ENCODE measurements at places on chromosomes 7 and 10. TPM values are rescaled to one million over a fixed set of nuclear protein-coding genes. Genes with fewer than 3 reads are reported as not detected.

Gene COPG2
- 9.1 TPM for total RNA-seq

Gene ZDHHC4
- total RNA-seq = 28.9 TPM

Gene SBDS
- 72.4 TPM for total RNA-seq

Gene PRPS1L1
- not detected for total RNA-seq

Gene HTR5A
- total RNA-seq = not detected

Gene CALHM3
- 4.1 TPM for total RNA-seq

Gene FBXO24
- total RNA-seq = 0.40 TPM

Gene GIMAP2
- not detected for total RNA-seq

Gene NUTM2E
- not detected for total RNA-seq

Gene VCL
- total RNA-seq = 382 TPM

Gene GPC2
- 2.3 TPM for total RNA-seq

DNA sequence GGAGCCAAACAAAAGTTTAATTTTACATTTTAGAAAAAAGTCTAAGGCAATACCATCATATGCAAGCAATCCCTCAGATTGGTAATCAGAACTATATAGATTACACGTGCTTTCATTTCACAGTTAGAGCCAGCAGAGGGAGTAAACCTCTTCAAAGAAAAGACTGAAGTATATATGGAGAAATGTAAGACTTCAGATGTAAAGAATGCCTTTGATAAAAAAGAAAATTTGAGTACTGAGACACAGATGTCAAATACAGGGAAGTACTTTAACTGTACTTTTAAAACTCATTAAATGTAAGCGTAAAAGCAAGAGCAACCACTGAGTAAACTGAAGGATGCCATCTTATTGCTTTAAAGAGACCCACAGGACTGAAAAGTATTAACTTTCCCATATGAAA lies 101.4 kb upstream of the FAM133B start:
- H3K36me3 ChIP-seq = no peaks in the 10 kb centered on the region
- no peaks in the 10 kb centered on the region for H3K27me3 ChIP-seq
- no peak overlapping the region for H3K4me3 ChIP-seq
- peak; percentile 81 for DNase-seq
- peaks cover 14% of the 10 kb centered on the region for H3K4me1 ChIP-seq

DNA sequence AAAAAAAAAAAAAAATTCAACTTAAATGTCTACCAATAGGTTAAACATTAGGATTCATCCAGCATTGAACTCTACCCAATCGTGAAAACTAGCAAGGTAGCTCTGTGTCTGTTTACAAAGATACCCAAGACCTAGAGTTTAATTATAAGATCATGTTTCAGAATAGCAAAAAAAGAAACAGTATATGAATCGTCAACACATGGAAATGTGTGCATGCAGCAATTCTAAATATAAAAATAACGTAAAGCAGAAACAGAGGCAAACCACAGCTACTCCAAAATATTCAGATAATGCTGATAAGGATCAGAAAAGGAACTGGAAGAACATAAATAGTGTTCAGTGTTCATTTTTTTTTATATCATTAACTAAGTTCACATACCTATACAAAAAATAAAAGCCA lies 68.7 kb downstream of the AFAP1L2 start:
- H3K4me3 ChIP-seq = no peak overlapping the region
- H3K27ac ChIP-seq = no peak overlapping the region
- DNase-seq = no peak

DNA sequence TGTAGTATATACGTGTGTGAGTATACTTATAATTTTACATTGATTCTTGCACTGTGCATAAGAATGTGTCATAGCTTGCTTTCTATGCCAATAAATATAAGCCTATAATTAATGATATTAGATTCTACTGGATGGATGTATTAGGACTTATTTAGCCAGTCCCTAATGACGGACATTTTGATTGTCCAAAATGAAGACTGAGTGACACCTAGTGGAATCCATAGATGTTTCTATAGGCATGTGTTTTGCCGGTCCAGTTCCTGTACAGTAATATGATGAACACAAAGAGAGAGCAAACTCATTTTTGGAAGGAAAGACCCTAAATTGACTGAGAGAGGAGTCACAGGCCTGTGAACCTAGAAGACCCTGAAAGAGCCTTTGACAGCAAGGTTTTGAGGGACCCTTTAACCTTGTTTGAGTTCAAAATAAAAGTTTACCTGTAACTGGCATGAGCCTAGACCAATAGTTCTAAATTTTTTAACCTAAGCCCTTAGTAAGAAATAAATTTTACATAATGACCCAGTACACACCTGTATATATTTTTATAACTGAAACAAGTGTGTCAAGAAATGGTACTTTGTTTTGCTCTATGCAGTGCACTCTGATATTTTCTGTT lies 42.4 kb upstream of the AGBL3 start:
- no peaks in the 10 kb centered on the region for H3K36me3 ChIP-seq
- H3K4me3 ChIP-seq = no peak overlapping the region
- no peaks in the 10 kb centered on the region for H3K27me3 ChIP-seq
- H3K27ac ChIP-seq = no peak overlapping the region

GRCh38 chr10:104056619-104057273 lies 28.9 kb downstream of the COL17A1 start:
- H3K4me3 ChIP-seq = no peak overlapping the region
- H3K27ac ChIP-seq = no peak overlapping the region
- peaks cover 15% of the 10 kb centered on the region for H3K4me1 ChIP-seq
- H3K27me3 ChIP-seq = no peaks in the 10 kb centered on the region
- DNase-seq = no peak

DNA sequence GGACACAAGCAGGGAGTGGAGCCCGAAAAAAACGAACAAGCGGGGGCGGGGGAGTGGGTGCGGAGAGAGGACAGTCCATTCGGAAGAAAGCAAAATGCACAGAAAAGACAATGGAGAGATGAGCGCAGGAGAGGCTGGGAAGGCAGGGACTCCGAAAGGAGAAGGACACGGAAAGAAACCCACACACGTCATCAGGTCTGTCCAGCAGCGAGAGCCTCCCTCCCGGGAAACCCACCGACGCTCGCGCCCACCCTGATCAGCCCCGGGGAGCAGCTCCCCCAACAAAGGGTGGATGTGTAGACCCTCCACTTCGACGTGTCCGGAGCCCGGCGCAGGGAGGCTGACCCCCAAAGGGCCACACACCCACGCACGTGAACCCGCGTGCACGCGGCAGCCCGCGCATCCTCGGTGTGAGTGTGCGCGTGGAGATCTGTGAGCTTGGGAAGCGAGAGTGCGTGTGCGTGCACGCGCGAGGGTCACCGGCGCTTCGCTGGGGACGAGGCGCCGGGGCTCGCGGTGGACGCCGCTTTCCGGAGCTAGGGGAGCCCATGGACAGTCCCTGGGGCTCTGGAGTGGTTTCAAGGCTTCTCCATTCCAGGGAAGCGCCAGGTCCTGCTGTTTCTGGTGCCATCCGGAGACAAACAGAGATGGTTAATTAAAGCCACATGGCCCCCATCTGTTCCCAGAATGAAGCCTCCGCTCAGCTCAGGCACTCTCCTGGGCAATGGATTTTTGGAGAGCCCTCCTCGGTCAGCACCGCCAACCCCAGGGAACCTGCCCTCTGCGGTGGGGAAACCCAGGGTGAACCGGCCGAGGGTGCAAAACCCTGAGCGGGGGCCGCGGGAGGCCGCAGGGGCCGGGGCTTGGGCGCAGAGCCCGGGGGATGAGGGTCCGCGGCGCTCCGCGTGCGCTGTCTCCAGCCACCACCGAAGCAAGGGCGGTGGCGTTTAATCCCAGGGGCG lies 916 bp downstream of the LAMB1 start:
- H3K27ac ChIP-seq = peak overlapping the region; percentile 71
- peak overlapping the region; percentile 87 for H3K4me3 ChIP-seq
- peaks cover 10% of the 10 kb centered on the region for H3K36me3 ChIP-seq
- DNase-seq = no peak
- H3K27me3 ChIP-seq = no peaks in the 10 kb centered on the region

- H3K4me3 ChIP-seq = no peak overlapping the region
- no peaks in the 10 kb centered on the region for H3K4me1 ChIP-seq
- peak; percentile 25 for DNase-seq
- no peak overlapping the region for H3K27ac ChIP-seq
- H3K27me3 ChIP-seq = no peaks in the 10 kb centered on the region
Observed at GRCh38 chr7:43465581-43466554, 117.0 kb upstream of the STK17A start.

DNA sequence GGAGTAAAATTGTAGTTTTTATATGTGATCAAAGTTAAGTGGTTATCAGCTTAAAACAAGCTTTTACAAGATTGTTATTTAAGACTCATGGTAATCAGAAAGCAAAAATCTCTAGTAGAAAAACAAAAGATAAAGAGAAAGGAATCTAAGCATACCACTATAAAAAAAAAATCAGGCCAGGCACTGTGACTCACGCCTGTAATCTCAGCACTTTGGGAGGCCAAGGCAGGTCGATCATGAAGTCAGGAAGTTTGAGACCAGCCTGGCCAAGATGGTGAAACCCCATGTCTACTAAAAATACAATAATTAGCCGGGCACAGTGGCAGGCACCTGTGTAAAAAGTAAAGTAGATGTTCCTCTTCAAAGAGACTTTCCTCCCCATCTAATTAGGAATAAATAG lies 265.9 kb upstream of the NRP1 start:
- H3K4me3 ChIP-seq = no peak overlapping the region
- DNase-seq = peak; percentile 36
- no peaks in the 10 kb centered on the region for H3K4me1 ChIP-seq
- no peaks in the 10 kb centered on the region for H3K36me3 ChIP-seq

GRCh38 chr7:74206589-74207120 lies 3.2 kb upstream of the LAT2 start:
- DNase-seq = peak; percentile 87
- peaks cover 13% of the 10 kb centered on the region for H3K4me1 ChIP-seq
- no peak overlapping the region for H3K27ac ChIP-seq

DNA sequence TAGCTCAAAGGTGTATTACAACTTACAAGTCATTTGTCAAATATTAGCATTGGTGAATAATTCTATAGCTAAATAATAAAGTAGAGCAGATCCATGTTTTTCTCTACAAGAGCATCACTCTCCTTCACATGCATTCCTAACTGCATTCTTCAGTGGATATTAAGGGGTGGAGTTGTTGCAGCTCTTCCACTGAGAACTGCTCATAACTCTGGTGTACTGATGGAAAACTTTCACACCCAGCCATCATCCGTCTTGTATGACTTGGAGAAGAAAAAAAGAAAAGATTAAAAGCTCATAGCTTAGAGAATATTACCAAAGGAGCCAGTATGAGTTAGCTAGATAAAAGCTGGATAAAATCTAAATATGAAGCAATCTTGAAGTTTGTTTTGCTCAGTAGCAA lies 10.2 kb upstream of the FAM13C start:
- no peaks in the 10 kb centered on the region for H3K36me3 ChIP-seq
- H3K4me3 ChIP-seq = no peak overlapping the region

DNA sequence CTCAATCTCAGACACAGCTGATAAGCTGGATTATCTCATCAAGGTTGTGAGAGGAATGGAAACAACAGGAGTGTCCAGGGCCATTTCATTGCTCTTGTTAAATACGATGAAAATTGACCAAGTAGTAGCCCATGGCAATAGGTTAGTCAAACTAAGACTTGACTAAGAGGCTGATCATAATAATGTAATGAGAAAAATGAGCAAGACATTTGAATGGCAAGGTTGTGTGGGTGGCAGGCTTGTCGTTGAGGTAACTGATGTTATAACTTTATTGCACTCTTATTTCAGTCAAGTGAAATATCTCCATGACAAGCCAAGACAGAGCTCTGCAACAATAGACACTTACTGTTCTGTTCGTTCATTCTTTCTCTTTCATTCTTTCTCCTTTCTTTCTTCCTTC lies 532.0 kb downstream of the GATA3 start:
- H3K27ac ChIP-seq = no peak overlapping the region
- H3K36me3 ChIP-seq = no peaks in the 10 kb centered on the region
- peaks cover 48% of the 10 kb centered on the region for H3K27me3 ChIP-seq

- no peaks in the 10 kb centered on the region for H3K27me3 ChIP-seq
- peak overlapping the region; percentile 34 for H3K27ac ChIP-seq
- peaks cover 20% of the 10 kb centered on the region for H3K4me1 ChIP-seq
- no peaks in the 10 kb centered on the region for H3K36me3 ChIP-seq
Observed at GRCh38 chr10:73095481-73096021, 1.1 kb downstream of the P4HA1 start.

- no peak overlapping the region for H3K4me3 ChIP-seq
- no peak overlapping the region for H3K27ac ChIP-seq
- no peak for DNase-seq
- no peaks in the 10 kb centered on the region for H3K36me3 ChIP-seq
- H3K4me1 ChIP-seq = peaks cover 7% of the 10 kb centered on the region
- no peaks in the 10 kb centered on the region for H3K27me3 ChIP-seq
Observed at GRCh38 chr10:18230794-18231193, 90.6 kb downstream of the CACNB2 start.

DNA sequence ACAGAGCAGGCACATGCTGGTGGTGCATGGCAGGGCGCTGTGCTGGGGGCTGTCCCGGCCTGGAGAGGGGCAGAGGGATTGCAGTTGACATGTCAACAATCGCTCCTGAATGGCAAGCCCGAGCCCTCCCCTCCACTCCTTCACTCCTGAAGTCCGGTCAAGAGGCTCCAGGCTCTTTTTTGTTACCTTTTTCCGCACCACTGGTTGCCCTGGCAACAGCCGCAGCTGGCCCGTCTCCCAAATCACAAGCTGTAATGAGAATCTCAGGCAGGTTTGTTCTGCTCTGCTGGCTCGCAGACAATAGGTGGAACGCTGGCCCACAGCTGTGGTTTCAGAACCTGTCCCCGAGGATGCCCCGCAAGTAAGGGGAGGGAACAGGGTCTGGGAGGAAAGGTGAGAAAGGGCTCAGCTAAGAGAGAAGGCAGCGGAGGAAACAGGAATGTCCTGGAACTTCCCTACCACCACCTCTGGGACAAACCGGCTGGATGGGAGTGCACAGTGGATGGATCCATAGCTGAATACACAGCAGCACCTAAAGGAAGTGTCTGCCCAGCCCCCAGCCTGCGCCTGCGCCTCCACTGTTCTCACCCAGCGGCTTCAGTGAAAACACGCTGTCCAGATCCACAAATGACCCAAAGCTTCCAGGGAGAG lies 58.9 kb downstream of the CALML3 start:
- no peaks in the 10 kb centered on the region for H3K27me3 ChIP-seq
- peak; percentile 84 for DNase-seq
- peaks cover 36% of the 10 kb centered on the region for H3K4me1 ChIP-seq
- no peaks in the 10 kb centered on the region for H3K36me3 ChIP-seq
- H3K4me3 ChIP-seq = no peak overlapping the region
- peak overlapping the region; percentile 100 for H3K27ac ChIP-seq

- DNase-seq = peak; percentile 62
- H3K4me1 ChIP-seq = peaks cover 46% of the 10 kb centered on the region
- no peaks in the 10 kb centered on the region for H3K27me3 ChIP-seq
- no peaks in the 10 kb centered on the region for H3K36me3 ChIP-seq
- H3K4me3 ChIP-seq = no peak overlapping the region
Observed at GRCh38 chr10:91587710-91588638, 44.9 kb downstream of the PPP1R3C start.

- no peaks in the 10 kb centered on the region for H3K27me3 ChIP-seq
- no peaks in the 10 kb centered on the region for H3K36me3 ChIP-seq
- DNase-seq = no peak
- no peaks in the 10 kb centered on the region for H3K4me1 ChIP-seq
- no peak overlapping the region for H3K4me3 ChIP-seq
- no peak overlapping the region for H3K27ac ChIP-seq
Observed at GRCh38 chr7:88347090-88347489, 40.4 kb upstream of the STEAP4 start.

DNA sequence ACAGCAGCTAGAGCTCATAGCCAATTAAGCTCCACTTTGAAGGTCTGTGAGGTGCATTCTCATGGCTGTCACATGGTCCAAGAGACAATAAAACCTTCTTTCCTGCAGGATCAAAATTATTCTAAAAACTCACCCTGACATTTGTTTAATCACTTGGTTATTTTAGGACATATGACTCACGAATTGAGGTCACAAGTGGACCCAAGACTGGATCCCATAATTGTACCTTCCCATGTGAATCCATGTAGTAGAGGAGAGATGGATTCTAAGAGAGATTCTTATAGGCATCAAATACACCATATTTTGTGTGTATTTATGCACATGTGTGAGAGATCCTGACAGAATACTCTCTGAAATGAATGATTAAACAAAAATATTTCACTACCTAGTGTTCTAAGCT lies 18.1 kb downstream of the POLR1F start:
- H3K36me3 ChIP-seq = no peaks in the 10 kb centered on the region
- H3K4me3 ChIP-seq = no peak overlapping the region

All from PC-3 (cell line).